ENCODE measurements at places on chromosomes 11 and 22. TPM values are rescaled to one million over a fixed set of nuclear protein-coding genes. Genes with fewer than 3 reads are reported as not detected.

INPP5J gene
- total RNA-seq = 13.8 TPM

GRCh38 chr11:17898071-17898470, 114.8 kb downstream of the SERGEF start:
- no peak for DNase-seq

DNA sequence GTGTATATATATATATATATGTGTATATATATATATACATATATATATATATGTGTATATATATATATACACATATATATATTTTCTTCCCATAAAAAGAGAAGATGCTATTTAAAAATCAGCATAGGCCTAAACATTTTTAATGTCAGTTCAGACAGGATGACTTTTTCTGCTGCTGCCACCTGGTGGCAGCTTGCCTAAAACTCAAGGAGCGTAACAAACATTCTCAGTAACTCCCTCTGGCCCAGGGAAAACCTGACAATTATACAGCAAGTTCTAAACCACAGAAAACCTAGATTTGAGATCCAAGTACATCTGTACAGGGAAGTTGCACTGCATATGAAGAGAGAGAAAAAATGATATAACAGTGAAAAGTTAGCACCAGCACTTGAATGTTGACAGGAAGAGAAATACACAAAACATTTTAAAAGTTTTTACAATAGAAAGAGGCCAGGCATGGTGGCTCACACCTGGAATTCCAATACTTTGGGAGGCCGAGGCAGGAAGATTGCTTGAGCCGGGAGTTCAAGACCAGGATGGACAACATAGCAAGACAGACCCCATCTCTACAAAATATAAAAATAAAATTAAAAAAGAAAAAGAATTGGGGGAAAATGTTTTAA, 16.6 kb downstream of the OR8A1 start:
- DNase-seq = no peak

KRTAP5-2 gene
- total RNA-seq = not detected

Data from cardiac septum (tissue), 1 donor.